NCI-H82 (cell line): ENCODE measurements at places on chromosomes 1 and 21.

- no peak for DNase-seq
Observed at GRCh38 chr1:201596101-201596868, 57.4 kb downstream of the NAV1 start.

- no peak for DNase-seq
Observed at GRCh38 chr21:24823247-24823646, 784.0 kb downstream of the MRPL39 start.

- DNase-seq: peak; percentile 94
Observed at GRCh38 chr1:36224537-36225282, 467 bp downstream of the THRAP3 start.

- DNase-seq: no peak
Observed at GRCh38 chr1:104574620-104575019, 824.9 kb downstream of the AMY1C start.

DNA sequence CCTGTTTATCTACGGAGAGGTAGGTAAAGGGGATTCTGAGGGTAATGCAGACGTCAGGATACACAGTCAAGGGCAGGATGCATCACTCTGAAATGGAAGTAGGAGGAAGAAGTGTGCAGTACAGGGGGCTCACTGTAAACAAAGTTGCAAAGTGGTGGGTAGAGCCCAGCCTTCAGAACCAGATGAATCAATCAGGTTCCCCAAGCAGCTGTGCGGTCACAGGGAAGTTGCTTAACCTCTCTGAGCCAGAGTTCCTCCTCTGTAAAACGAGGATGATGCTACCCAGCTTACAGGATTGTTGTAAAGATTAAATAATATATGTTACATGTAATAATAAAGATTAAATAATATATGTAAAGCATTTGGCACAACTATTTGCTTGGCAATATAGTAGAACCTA is 13.5 kb upstream of the MYOM3 start:
- DNase-seq: no peak

DNA sequence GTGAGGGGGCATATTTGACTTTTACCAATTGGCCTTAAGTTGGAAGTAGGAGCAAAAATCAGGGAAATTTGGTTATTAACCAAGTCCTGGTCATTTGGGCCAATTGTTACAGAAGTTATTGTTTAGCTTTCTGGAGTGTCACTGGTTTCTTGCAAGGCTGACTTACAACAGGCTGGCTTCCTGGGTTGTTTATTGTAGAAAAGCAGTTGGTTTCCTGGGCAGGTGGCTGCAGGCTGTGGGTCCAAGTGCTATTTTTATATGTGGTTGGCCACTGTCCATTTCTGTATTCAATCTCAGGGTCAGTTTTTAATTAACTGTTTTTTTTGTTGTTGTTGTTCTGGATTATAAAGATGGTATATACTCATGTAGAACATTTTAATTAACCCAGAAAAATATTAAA is 174.1 kb downstream of the KCNJ6 start:
- no peak for DNase-seq

DNA sequence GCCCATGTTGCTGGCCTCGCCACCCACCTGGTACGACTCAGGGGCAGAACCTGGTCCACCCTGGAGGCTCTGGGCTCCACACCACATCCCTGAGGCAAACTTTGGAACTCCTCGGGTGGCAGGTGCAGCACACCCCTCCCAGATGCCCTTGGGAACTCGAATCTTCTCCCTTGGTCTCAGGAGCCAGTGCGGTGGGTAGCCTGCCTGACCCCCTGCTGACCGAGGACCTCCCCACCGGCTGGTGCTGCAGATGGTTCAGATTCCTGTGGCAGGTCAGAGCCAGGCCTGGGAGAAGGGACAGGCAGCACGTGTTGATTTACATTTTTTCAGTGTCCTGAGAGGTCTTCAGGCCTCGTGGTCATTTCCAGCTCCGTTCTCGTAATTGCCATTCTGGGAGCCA is 6.3 kb upstream of the CFAP410 start:
- DNase-seq: no peak

GRCh38 chr1:76843821-76844464 is 23.3 kb upstream of the ST6GALNAC5 start:
- DNase-seq: no peak

DNA sequence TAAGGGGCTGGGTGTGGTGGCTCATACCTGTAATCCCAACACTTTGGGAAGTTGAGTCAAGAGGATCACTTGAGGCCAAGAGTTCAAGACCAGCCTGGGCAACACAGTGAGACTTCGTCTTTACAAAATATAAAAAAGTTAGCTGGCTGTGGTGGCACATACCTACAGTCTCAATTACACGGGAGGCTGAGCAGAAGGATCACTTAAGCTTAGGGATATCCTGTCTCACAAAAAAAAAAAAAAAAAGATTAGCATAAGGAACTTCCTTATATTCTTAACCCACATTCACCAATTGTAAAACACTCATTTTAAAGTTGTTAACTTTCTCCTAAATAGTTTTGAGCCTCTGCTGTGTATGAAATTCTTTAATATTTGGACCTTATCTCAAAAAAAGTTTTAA is 53.1 kb downstream of the ABCD3 start:
- no peak for DNase-seq
